ENCODE measurements at places on chromosomes 1 and 21. TPM values are rescaled to one million over a fixed set of nuclear protein-coding genes. Genes with fewer than 3 reads are reported as not detected.

DNA sequence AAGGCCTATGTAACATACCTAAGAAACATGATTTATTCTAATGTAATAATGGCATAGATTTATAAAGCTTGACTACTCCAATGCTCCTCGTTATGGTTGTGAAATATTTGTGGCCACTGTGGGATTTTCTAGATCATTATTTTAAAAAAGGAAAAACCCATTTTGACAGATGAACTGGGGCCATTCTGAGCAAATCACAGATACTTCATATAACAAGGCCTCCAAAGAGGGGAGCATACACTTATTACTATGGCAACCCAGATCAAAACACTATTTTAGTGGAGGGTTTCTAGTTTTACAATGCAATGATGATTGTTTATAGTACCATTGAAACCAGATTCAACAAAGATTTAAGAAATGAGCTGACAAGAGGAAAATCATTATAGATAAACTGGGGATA lies 346.6 kb downstream of the ZNF326 start:
- DNase-seq = no peak

DNA sequence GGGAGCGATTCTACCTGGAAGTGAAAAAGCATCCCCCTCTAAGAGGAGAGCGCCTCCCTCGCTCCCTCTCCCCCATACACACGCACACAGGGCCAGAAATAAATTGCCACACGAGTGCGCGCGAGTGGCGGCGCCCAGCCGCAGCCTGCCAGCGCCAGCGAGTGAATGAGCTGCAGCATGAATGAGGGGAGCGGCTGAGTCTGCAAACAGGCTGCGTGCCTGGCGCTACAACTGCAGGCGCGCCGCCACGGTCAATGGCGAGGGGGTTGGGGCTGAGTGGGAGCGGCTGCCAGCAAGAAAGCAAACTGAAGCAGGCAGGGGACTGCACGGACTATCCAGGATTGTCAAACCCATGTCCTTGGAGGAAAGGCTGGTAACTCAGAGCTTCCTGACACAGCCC lies 2.2 kb downstream of the CAMK1G start:
- DNase-seq = peak; percentile 79

DNA sequence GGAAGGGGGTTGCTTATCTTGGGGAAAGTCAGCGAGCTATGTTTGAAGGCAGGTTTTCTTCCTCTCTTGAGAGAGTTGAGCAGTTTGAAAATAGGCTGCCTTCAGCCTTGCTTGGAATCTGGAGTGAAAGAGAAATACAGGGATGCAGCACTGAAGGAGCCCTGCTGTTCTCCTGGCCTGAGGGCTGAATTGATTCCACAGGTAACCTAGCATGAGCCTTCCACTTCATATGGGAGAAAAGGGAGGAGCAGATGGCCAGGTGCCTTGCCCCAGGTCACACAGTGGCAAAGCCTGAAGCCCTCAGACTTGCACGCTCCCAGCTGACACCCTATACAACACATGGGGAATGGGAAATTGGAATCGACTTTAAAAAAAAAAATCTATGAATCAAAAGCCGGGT lies 88.0 kb upstream of the WLS start:
- peak; percentile 10 for DNase-seq

TPTE gene
- not detected for total RNA-seq

- no peak for DNase-seq
Measured at GRCh38 chr1:30129001-30129408, 594.4 kb downstream of the MATN1 start.

- DNase-seq = no peak
Measured at GRCh38 chr1:244919320-244920282, 55.3 kb upstream of the HNRNPU start.

GRCh38 chr1:107900090-107900945 lies 64.7 kb downstream of the VAV3 start:
- no peak for DNase-seq

AMY2B gene
- total RNA-seq = 3.0 TPM

- no peak for DNase-seq
Measured at GRCh38 chr1:110875216-110875731, 2.3 kb downstream of the CD53 start.

DNA sequence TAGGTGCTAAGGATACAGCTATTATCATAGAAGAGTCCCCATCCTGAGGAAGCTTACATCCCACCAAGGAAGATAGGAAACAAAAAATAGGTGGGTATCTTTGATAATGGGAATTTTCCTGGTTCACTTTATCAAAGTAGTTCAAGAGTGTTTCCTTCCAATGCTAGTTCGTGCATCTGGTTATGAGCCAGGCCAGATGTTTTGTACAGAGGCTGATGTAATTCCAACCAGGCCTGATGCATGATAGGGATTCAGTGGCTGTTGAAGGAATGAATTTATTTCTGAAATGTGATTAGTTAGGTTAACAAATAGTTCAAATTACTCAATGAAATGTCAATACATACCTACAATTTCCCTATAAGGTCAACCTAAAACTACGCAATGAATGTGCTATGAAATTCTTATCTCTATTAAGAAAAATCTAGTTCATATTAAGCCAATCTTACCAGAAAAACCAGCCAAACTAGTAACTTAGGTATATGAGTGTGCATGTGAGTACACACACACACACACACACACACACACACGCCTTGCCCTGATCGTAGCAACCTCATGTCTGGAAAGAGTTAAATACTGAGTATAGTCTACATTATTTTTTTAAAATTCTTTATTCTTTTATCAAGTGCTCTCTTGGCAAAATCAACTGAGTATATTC lies 9.5 kb upstream of the ZBTB18 start:
- DNase-seq = no peak

CFHR1 gene
- not detected for total RNA-seq

SPRR2A gene
- total RNA-seq = not detected

GRCh38 chr1:94658221-94658620 lies 116.7 kb upstream of the F3 start:
- no peak for DNase-seq

All from H7 (cell line).